ENCODE measurements at places on chromosomes 3 and 15.

- DNase-seq = no peak
Measured at GRCh38 chr3:99644746-99645145, 6.4 kb downstream of the COL8A1 start.

DNA sequence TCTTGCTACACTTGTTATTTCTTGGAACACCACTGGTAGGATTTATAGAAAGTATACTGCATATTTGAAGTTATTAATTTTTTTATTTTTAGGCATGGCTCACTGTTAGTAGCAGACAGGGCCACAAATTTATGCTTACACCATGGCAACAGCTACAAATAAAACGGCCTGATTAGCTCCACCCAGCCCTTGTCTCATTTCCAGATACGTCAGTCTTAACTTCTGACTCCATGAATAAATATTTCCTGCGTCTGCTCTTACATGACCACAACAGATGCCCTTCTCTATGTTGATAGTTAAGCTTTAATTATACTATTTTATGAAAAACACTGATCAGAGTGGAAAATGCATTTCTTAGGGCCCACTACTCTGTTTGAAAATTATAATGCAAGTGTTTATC lies 62.3 kb upstream of the CPOX start:
- no peak for DNase-seq

DNA sequence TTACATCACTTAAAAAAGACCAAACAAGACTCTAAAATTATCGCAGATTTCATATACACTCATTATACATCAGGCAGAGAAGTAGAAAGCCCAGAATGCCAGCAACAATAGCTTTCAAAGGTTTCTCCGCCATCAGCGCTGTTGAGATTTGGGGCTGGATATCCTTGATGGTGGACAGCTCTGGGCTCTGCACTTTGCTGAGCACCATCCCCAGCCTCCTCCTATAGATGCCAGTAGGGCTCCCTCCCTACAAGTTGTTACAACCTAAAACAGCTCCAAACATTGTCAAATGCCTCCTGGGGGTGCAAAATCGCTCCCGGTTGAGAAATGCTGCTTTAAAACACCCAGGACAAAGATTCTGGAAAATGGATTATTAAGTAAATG lies 73.5 kb downstream of the ATP10A start:
- no peak for DNase-seq

DNA sequence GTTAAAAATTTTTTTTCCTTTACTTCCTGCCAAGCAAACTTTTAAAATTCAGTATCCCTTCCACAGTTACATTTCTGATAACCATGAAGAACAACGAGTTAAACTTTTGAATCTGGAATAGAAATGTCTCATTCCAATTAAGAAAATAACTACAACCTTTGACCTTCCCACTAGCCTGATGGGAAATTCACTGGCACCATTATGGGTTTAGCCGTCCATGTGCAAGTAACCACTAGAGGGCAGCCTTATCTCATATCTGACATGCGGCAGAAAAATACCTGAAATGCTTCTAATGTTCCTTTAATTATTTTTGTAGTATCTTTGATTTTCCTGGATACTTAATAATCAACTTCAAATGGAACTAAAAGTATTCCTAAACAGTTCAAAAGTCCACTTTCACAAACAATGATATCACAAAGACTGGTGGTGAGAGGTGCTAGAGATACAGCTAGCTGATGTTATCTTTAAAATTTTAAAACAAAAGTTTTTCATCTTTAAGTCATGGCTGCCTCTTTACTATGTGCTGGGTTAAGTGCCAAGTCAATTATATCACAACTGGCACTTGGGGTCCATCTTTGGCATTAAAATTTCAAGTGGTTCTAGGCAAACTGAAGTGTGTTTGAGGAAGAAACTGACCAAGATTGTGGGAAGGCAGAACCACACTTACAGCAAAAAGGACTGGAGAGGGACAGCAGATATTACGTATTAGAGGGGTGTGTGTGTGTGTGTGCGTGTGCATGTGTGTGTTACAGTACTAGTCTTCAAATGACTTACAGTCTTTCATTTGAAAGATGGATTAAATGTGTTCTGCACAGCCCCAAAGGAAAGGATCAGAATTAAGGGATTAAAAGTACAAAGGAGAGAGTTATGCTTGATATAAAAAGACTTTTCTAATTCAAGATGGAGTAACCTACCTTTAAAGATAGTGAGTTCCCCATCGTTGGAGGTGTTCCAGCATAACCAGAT lies 107.1 kb upstream of the ICE2 start:
- no peak for DNase-seq

GRCh38 chr3:65006300-65006739 lies 318.5 kb upstream of the ADAMTS9 start:
- DNase-seq = no peak

DNA sequence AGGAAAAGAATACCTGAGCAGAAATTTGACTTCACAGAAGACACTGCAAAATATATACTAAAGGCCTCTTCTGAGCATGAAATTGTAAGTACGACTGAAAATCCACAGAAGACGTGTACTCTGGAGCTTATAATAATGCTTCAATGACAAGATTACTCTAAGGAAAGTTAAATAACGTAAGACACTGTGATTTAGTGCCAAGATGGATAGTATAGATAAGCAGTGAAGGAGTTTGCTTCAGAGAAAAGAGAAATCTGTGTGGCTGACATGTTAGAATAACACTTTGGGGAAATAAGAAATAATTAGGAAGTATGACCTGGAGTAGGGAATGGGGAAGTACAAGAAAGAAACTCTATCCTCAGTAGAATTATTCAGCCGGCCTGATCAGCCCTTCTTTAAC lies 28.9 kb downstream of the ALDH1A2 start:
- no peak for DNase-seq

DNA sequence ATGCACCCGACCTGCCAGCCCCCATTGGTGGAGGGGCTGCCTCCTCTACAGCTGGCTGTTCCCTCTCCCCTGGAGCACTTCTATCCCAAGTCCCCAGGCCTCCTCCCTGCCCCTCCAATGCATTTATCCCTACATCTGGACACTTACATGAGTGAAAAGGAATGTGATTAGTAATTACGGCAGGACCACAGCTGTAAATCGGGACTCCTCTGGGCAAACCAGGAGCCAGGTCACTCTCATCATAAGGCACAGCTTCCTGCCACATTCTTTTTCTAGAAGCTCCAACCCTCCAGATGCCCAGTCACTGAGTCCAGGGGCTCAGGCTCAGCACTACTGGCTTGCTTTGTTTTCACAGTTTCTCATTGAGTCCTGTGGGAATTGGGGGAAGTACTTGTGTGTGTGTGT lies 54.3 kb downstream of the IL20RB start:
- DNase-seq = no peak

DNA sequence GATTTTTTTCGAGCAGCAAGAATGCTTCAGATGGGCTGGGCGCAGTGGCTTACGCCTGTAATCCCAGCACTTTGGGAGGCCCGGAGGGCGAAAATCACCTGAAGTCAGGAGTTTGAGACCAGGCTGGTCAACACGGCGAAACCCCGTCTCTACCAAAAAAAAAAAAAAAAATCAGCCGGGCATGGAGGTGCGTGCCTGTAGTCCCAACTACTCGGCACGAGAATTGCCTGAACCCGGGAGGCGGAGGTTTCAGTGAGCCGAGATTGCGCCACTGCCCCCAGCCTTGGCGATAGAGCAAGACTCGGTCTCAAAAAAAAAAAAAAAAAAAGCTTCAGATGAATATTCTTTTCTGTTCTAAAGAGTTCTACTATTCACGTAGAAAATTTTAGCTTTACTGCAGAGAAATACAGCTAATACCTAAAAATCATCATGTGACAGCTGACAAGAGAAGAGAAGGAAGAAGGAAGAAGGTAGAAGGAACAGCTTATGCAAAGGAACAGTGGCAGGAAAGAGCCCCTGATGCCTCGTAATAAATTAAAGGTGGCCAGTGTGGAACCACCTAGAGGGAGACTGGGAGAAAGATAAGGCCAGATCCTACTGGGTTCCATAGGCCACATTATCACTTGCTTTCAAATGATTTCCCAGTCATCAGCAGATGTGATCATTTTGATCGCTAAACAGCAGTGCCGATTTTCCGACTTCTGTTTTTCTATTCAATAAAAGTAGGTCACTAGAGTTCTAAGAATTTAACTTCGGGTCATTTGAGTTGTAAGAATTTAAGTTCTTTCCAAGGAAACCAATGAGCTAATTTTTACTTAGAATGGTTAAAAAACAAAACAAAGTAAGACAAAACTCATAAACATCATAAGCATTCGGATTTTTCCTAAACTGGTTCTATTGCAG lies 1.5 kb downstream of the CMTM6 start:
- no peak for DNase-seq

DNA sequence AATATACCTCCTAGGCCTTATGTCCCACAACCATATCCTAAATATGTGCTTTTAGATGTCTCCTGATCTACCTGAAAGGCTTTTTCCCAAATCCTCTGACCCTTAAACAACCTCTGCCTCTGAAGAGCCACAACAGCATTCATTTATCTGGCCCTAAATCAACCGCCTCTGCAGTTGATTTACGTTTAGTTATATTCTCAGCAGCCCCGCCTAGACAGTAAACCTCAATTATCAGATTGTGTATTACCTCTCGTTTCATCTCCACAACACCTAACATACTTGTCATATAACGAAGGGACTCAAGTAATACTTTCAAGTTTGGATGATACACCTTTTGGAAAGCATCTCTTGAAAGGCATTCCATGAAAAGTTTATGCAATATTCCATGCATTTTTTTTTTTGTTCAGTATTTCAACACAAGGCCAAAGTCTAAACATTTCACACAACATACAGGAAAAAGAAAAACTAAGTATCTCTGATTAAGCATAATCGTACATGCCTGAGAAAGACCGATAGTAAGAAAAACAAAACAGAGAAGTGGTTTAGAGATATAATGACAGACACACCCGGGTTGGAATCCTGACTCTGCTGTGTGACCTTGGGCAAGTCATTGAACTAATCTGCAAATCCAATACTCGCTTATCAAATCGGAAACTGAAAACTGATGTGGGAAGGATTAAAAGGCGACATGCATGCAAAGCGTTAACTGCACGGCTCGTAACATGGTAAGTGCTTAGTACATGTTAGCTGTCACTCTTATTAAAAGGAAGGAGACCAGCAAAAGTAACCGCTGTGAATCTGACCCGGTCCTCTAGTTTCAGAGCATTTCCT lies 778 bp downstream of the CRBN start:
- no peak for DNase-seq

DNA sequence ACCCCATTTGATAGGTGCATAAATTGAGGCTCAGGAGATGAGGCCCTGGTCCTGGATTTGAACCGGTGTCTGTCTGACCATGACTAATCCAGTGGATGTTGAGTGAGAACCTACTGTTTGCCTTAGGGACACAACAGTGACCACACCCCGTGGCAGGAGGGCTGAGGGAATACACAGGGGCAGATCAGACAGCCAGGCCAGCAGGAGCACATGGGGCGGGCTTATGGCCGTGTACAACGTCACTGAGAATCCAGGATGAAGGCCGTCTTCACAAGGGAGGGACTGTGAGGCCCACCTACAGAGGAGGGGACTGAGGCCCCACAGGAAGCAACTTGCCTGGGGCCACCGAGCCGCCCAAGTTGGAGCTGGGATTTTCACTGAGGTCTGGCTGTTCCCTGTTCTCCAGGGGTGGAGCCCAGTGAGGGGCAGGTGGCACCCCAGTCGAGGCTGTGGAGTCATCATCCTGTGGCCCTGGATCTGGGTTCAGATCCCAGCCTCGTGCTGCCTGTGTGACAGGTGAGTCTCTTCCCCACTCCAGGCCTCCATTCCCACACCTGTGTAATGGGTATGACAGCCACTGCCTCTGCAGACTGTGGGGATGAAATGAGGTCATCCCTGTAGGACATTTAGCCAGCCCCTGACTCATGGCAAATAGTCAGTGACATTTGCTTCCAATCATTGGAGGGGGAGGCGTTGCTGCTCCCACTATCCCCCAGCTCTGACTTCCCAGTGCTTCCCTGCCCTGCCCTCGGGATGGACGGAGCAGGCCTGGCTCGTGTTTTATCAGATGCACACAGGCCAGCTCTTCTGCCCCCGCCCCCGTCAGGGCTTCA lies 6.3 kb upstream of the PLXND1 start:
- no peak for DNase-seq

GRCh38 chr3:48247401-48247811 lies 6.5 kb downstream of the ZNF589 start:
- no peak for DNase-seq

GRCh38 chr15:66753687-66754377 lies 51.8 kb downstream of the SMAD6 start:
- DNase-seq = no peak

- DNase-seq = no peak
Measured at GRCh38 chr3:63095-63765, 133.3 kb upstream of the CHL1 start.

DNA sequence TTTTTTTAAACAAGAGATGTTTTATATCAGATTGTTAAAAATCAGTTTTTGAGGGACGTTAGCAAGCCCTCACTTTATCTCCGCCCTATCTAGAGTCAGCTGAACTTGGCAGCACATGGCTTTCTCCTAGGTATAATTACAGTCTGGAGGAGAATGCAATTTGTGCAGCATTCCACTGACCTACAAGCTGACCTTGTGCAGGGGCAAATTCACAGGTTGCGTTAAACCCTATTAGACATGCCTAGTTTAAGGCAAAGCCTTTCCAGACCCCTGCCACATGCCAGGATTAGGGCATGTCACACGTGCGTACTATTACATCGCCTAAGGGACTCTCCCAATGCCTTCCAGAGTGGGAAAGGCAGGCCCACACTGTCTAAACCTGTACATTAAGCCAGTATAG lies 224.0 kb downstream of the GREM1 start:
- no peak for DNase-seq

DNA sequence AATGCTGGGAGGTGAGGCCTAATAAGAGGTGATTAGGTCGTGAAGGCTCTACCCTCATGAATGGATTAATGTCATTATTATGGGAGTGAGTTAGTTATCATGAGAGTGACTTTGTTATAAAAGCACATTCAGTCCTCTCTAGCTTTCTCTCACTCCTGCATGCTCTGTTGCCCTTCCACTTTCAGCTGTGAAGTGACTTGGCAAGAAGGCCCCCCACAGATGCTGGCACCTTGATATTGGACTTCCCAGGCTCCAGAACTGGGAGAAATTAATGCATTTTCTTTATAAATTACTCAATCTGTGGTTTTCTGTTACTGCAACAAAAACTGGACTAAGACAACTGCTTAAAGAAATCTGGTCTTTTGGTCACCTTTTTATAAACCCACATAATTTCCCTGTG lies 144.3 kb downstream of the FBN1 start:
- DNase-seq = no peak

DNA sequence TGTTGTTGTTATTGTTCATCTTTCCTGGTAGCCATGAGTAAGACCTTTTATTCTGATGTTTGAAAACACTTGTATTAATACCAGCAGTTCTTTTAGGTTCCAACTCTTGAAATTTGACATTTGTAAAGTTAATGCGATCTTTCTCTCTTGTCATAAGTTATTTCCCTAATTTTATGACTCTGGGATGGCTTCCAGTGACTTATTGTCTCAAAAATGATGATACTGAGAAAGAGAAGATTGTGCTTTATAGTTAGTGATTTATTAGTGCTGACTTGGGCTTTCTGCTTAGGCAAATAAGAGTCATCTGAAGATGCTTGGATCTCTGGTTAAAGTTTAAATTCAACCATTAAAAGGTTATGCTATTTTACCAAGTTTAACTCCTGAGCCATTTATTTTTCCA lies 715.2 kb downstream of the GRM7 start:
- no peak for DNase-seq

- no peak for DNase-seq
Measured at GRCh38 chr3:153906366-153906765, 214.8 kb upstream of the ARHGEF26 start.

GRCh38 chr3:43370293-43370980 lies 84.1 kb downstream of the SNRK start:
- DNase-seq = no peak

- DNase-seq = no peak
Measured at GRCh38 chr3:155321418-155321817, 27.9 kb upstream of the STRIT1 start.

- DNase-seq = peak; percentile 67
Measured at GRCh38 chr15:70526221-70526973, 237.0 kb downstream of the UACA start.
